ENCODE measurements at places on chromosomes 7 and 10.

DNA sequence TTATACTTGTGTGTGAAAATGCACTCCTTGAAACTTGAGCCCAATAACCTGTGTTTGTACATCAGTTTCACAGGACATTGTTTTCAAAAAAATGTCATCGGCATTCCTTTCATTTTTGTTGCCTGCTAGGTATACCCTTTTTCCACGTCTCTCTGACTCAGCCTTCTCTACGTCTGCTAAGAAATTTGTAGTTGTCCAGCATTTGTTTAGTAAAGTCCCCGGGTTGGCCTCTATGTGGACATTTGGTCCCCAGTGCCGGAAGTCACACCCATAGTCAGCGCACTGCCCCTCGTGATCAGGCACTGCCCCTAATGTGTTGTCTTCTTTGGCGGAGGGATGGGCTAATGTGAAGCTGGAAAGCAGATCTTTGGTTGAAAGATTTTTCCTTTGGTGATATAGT is 222.3 kb downstream of the LRMDA start:
- DNase-seq, result no peak

- DNase-seq, result no peak
Observed at GRCh38 chr7:17230099-17230807, 68.2 kb upstream of the AHR start.

- no peak for DNase-seq
Observed at GRCh38 chr7:45098983-45099839, 10.4 kb upstream of the NACAD start.

DNA sequence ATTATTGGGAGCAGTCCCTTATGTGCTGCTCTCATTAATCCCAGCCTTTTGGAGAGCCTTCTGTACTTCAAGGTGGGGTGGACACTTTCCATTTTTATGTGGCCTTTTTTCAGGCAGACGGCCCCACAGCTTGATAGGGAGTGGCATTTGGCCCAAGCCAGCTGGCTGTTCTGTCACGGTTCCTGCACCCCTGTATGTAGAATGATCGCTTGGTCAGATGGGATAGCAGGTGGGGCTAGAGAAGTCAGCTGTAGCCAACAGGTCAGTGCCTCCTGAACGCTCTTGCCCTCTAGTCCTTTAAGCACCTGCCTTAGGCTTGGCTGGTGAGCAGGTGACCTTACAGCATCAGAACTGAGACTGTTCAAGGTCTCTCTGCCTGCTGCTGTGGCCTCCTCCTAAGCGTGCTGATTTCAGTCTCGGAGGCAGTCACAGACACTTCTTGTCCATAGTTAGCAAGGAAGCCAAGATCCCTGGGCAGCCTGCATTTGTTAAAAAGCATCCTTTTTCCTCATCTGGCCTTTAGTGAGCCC is 95.3 kb downstream of the LRRC4 start:
- no peak for DNase-seq

- no peak for DNase-seq
Observed at GRCh38 chr10:96236090-96236478, 35.3 kb downstream of the BLNK start.

GRCh38 chr10:47381427-47382379 is 2.4 kb downstream of the ZNF488 start:
- DNase-seq, result no peak

Measured in SW480 (cell line).